ENCODE measurements at places on chromosomes 1 and 21. TPM values are rescaled to one million over a fixed set of nuclear protein-coding genes. Genes with fewer than 3 reads are reported as not detected.

DNA sequence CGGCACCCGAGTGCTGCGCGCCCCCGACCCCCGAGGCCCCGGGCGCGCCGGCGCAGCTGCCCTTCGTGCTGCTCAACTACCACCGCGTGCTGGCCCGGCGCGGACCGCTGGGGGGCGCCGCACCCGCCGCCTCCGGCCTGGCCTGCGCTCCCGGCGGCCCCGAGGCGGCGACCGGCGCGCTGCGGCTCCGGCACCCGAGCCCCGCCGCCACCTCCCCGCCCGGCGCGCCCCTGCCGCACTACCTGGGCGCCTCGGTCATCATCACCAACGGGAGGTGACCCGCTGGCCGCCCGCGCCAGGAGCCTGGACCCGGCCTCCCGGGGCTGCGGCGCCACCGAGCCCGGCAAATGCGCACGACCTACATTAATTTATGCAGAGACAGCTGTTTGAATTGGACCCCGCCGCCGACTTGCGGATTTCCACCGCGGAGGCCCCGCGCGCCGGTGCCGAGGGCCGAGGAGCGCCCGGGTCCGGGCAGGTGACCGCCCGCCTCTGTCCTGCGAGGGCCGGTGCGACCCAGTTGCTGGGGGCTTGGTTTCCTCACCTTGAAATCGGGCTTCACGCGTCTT is 49.0 kb downstream of the SIM2 start:
- H3K4me3 ChIP-seq: no peak overlapping the region
- no peaks in the 10 kb centered on the region for H3K27me3 ChIP-seq
- no peak overlapping the region for H3K27ac ChIP-seq
- peak; percentile 52 for DNase-seq
- H3K36me3 ChIP-seq: no peaks in the 10 kb centered on the region

DNA sequence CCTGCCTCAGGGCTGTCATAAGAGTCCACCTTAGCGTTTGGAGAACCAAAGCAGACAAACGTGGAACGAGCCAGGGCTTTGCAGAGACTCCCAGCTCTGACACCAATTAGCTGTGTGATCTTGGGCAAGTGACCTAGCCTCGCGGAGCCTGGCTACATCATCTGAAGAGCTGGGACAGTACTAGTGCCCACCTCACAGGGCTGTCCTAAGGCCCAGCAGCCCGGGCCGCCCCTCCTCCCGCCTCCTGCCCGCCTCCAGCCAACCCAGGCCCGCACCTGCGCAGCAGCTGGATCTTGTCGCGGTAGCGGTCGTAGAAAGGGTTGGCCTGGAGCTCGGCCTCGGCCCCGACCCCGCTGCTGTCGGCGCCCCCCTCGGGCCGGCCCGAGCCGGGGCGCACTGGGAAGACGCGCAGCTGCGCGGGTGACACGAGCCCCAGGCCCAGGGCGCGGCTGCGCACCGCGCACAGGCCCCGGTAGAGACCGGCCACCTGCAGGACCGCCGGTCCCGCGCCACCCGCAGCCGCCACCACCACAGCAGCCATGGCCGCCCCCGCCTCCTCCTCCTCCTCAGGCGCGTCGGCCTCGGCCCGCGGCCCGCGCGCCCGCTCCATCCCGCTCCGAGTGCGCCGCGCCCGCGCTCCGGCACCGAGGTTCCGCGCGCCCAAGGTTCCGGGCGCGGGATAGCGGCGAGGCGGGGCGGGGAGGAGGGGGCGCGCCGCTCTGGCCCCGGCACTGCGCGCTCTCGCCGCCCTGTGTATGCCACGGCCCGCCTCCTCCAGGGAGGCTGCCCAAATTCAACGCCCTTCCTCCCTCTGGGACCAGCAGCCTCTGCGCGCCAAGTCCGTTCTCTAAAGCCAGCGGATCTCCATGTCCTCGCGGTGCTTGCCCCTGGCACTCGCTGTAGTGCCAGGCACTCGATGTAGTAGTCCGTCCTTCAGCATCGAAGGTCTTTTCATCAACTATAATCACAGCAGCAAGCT is at the start of gene ATPAF1:
Gene ATPAF1 (minus strand): TSS at position 583 of the 979 bp plus-strand sequence. CDS start 42 bp downstream, at position 541.
- peaks cover 17% of the 10 kb centered on the region for H3K4me1 ChIP-seq
- H3K36me3 ChIP-seq: no peaks in the 10 kb centered on the region
- peak within 1 kb of the TSS; percentile 77 for H3K27ac ChIP-seq

DNA sequence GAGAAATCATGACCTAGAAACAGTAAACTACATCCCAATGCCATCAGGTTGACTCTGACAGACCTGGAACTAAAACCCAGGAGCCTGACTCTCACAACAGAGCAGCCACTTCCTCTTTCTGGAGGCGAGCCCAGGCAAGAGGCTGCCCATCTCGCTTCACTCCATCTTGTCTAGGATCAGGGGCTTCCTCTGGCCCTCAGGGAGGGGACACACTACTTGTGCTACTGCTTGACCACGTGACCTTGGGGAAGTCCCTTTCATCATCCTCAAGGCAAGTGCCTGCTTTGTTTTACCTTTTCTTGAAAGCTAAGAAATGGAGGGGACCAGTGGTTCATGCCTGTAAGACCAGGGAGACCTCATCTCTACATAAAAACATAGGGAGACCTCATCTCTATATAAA is 2.6 kb upstream of the TENT5B start:
- DNase-seq: no peak
- no peaks in the 10 kb centered on the region for H3K27me3 ChIP-seq
- peaks cover 24% of the 10 kb centered on the region for H3K4me1 ChIP-seq
- H3K4me3 ChIP-seq: no peak overlapping the region
- no peaks in the 10 kb centered on the region for H3K36me3 ChIP-seq
- H3K27ac ChIP-seq: no peak overlapping the region

DNA sequence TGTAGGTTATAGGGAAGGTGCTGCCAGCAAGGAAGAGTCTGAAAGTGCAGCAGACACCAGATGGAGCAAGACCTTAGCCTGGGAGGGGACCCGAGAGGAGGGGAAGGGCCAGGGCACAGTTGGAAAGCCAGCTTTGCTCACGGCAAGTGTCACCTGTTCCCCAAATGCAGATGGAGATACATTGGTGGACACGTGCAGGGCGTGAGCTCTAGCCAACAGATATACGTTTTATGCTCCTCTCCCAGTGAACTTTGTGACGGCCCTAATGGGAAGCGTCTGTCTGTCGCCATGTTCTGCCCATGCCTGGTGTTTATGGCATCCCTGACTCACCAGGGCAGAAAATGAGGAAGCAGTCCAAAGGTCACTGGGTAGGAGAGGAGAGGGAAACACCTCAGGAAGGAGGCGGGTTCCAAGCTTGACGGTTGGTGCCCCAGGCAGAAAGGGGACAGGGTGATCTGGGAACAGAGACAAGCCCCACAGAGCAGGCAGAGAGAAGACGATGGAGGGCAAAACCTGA is 7.6 kb downstream of the GPA33 start:
- no peaks in the 10 kb centered on the region for H3K27me3 ChIP-seq
- peaks cover 13% of the 10 kb centered on the region for H3K4me1 ChIP-seq
- H3K36me3 ChIP-seq: no peaks in the 10 kb centered on the region
- no peak overlapping the region for H3K27ac ChIP-seq
- no peak overlapping the region for H3K4me3 ChIP-seq

Gene NDC1
- total RNA-seq: 7.3 TPM

DNA sequence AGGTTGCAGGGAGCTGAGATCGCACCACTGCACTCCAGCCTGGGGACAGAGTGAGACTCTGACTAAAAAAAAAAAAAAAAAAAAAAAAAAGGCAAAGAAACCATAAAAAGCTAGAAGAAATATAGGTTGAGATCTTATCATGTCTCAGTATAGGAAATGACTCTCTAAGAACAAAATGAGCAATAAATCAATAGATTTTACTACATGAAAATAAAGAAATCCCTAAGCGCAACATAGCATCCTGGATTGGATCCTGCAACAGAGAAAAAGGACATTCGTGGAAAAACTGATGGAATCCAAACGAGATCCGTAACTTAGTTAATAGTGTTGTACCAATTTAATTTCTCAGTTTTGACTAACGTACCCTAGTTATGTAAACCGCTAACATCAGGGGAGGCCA is 35.3 kb downstream of the SLC1A7 start:
- H3K4me3 ChIP-seq: no peak overlapping the region
- no peaks in the 10 kb centered on the region for H3K27me3 ChIP-seq
- H3K4me1 ChIP-seq: peaks cover 12% of the 10 kb centered on the region
- no peaks in the 10 kb centered on the region for H3K36me3 ChIP-seq
- DNase-seq: no peak
- no peak overlapping the region for H3K27ac ChIP-seq

- H3K4me3 ChIP-seq: no peak overlapping the region
- H3K27ac ChIP-seq: no peak overlapping the region
- peaks cover 27% of the 10 kb centered on the region for H3K4me1 ChIP-seq
- peaks cover under 1% of the 10 kb centered on the region for H3K36me3 ChIP-seq
- no peak for DNase-seq
- no peaks in the 10 kb centered on the region for H3K27me3 ChIP-seq
Measured at GRCh38 chr1:230351514-230351913, 74.6 kb downstream of the PGBD5 start.

Gene KIAA0040
- total RNA-seq: 10.1 TPM

DNA sequence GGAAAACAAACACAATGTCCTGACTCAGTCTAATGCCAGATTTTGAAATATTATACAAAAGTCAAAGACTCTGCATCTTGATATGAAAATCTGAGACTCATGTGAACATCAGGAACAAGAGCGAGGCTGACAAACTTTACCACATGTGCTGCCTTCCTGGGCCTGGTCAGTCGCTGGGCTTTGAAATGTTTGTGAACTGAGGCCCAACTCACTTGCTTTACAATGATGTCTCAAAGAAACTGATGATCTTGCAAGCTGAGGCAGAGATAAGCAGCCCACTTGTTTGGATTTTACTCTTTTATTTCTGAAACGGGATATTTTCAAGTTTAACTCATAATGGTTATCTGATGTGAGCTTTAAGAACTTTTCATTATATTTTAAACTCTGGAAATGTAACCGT is 2.1 kb downstream of the BCAR3 start:
- H3K27ac ChIP-seq: no peak overlapping the region
- no peaks in the 10 kb centered on the region for H3K27me3 ChIP-seq
- no peak for DNase-seq

Gene CLCA2
- not detected for total RNA-seq

GRCh38 chr1:2251786-2252185 is 23.7 kb downstream of the SKI start:
- H3K4me1 ChIP-seq: peaks cover 54% of the 10 kb centered on the region
- H3K27me3 ChIP-seq: no peaks in the 10 kb centered on the region
- no peaks in the 10 kb centered on the region for H3K36me3 ChIP-seq
- no peak overlapping the region for H3K4me3 ChIP-seq

GRCh38 chr1:111030590-111030989 is 66.9 kb upstream of the LRIF1 start:
- no peaks in the 10 kb centered on the region for H3K27me3 ChIP-seq
- no peak overlapping the region for H3K27ac ChIP-seq
- no peaks in the 10 kb centered on the region for H3K4me1 ChIP-seq
- no peak overlapping the region for H3K4me3 ChIP-seq
- H3K36me3 ChIP-seq: no peaks in the 10 kb centered on the region

GRCh38 chr1:180482425-180483275 is 19.7 kb downstream of the ACBD6 start:
- no peaks in the 10 kb centered on the region for H3K27me3 ChIP-seq
- H3K4me3 ChIP-seq: no peak overlapping the region
- H3K4me1 ChIP-seq: no peaks in the 10 kb centered on the region
- DNase-seq: no peak

GRCh38 chr1:10932088-10932487 is 80.4 kb upstream of the TARDBP start:
- H3K27ac ChIP-seq: no peak overlapping the region
- no peaks in the 10 kb centered on the region for H3K27me3 ChIP-seq
- H3K4me1 ChIP-seq: no peaks in the 10 kb centered on the region
- H3K4me3 ChIP-seq: no peak overlapping the region
- DNase-seq: no peak
- no peaks in the 10 kb centered on the region for H3K36me3 ChIP-seq

DNA sequence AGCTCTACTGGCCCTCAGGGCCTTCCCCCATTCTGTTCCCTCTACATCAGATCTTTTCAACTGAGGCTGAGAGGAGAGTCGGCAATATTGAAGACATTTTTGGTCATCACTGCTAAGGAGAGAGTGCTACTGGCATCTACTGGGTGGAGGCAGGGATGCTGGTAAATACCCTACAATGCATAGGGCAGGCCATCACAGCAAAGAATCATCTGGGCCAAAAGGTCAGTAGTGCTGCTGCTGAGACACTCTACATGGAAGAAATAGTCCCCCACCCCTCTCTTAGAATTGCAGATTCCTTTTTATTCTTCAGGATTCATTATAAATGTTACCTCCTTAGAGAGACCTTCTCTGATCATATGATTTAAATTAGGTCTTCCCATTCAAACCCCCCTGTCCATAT is 94.3 kb downstream of the JAK1 start:
- no peak for DNase-seq
- no peaks in the 10 kb centered on the region for H3K27me3 ChIP-seq
- H3K4me1 ChIP-seq: peaks cover 19% of the 10 kb centered on the region
- no peak overlapping the region for H3K27ac ChIP-seq

Gene RASAL2
- 20.4 TPM for total RNA-seq

DNA sequence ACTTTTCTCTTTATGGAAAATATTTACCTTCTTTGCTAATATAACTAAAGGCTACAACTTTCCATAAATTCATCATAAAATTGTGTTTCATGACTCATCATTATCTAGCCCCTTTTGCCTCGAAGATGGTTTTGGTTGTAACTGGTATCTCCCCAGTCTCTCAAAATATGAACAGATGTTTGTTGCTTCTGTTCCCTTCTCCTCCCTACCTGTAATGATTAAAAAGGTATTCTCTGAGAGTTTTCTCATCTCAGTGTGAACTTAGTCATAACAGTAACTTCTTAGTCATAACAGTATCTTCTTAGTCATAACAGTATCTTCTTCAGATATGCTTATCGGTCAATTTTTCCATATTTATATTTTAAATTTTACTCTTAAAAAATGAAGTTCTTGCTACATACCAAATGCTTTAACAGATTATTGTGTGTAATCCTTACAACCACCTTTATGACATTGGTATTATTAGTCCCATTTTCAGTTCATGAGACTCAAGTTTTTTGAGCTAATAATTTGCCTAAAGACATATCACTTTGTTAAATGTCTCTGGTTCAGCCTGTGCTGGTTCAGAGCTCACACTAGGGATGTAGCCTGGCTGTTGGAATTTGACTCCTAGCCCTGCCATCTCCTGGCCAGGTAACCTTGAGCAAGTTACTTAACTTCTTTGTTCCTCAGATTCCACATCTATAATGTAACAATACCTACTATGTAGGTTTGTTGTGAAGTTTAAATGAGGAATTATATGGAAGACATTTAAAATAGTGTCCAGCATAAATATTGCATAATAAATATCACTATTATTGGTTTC is 32.6 kb downstream of the ATP1B1 start:
- H3K4me3 ChIP-seq: no peak overlapping the region
- H3K27me3 ChIP-seq: no peaks in the 10 kb centered on the region
- no peak for DNase-seq
- no peak overlapping the region for H3K27ac ChIP-seq
- H3K36me3 ChIP-seq: no peaks in the 10 kb centered on the region

- no peak overlapping the region for H3K4me3 ChIP-seq
- H3K36me3 ChIP-seq: no peaks in the 10 kb centered on the region
- DNase-seq: no peak
Measured at GRCh38 chr1:224507771-224508523, 73.3 kb upstream of the WDR26 start.

Gene HSD17B7
- 9.9 TPM for total RNA-seq

GRCh38 chr1:22323846-22324504 is 127.7 kb upstream of the ZBTB40 start:
- H3K36me3 ChIP-seq: no peaks in the 10 kb centered on the region
- H3K27ac ChIP-seq: no peak overlapping the region
- no peaks in the 10 kb centered on the region for H3K27me3 ChIP-seq
- no peak overlapping the region for H3K4me3 ChIP-seq
- no peaks in the 10 kb centered on the region for H3K4me1 ChIP-seq

- H3K36me3 ChIP-seq: no peaks in the 10 kb centered on the region
- peaks cover 6% of the 10 kb centered on the region for H3K4me1 ChIP-seq
- H3K27me3 ChIP-seq: no peaks in the 10 kb centered on the region
- H3K27ac ChIP-seq: no peak overlapping the region
Measured at GRCh38 chr1:167501515-167502191, 16.7 kb downstream of the CD247 start.

Gene ALG14
- 0.99 TPM for total RNA-seq
